ENCODE measurements at places on chromosomes 5 and 9.

GRCh38 chr9:136609160-136609475 is 53.6 kb upstream of the EGFL7 start:
- DNase-seq = no peak

DNA sequence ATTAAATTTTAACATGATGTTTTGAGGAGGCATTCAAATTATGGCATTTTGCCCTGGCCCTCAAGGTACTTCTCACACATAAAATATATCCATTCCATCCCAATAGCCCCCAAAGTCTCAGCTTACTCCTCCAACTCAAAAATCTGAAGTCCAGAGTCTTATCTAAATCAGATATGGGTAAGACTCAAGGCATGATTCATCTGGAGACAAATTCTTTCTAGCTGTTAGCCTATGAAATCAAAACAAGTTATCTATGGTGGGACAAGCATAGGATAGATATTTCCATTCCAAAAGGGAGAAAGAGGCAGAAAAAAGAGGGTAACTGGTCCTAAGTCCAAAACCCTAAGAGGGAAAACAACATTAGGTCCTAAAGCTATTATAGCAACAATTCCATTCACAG is 408.4 kb downstream of the ZNF608 start:
- DNase-seq = no peak

DNA sequence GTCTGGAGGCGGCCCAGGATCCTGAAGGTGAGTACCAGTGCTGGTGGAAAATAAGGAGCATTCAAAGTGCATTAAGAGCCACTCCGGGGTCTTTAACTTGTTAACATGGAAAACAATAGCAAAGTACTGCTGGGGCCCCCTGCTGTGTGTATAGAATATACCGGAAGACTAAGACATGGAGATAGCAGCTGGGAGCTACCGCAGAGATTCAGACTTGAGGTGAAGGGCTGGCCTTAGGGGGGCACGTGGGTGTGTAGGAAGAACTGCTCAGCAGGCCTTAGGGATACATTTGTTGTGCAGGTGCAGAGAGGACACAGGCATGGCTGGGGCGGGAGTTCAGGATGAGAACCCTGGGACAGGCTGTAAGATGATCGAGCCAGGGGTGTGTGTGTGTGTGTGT is 1.2 kb upstream of the DMRT1 start:
- no peak for DNase-seq

DNA sequence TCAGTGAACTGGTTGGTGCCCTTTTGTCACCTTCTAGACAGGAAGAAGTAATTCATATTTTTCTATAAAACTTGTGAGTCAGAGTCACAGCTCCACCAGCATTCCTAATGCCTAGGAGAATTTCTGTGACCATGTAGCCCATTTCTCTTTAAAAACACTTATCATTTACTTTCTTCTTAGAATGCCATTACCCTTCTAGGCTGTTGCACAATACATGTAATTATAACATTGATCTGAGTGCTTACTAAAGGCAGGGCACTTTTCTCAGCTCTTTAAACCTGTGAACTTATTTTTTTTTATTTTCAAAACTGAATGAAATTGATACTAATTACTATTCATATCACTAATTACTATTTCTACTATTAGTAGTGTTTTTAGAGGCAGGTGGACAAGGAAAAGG is 373.7 kb downstream of the TLE4 start:
- no peak for DNase-seq

DNA sequence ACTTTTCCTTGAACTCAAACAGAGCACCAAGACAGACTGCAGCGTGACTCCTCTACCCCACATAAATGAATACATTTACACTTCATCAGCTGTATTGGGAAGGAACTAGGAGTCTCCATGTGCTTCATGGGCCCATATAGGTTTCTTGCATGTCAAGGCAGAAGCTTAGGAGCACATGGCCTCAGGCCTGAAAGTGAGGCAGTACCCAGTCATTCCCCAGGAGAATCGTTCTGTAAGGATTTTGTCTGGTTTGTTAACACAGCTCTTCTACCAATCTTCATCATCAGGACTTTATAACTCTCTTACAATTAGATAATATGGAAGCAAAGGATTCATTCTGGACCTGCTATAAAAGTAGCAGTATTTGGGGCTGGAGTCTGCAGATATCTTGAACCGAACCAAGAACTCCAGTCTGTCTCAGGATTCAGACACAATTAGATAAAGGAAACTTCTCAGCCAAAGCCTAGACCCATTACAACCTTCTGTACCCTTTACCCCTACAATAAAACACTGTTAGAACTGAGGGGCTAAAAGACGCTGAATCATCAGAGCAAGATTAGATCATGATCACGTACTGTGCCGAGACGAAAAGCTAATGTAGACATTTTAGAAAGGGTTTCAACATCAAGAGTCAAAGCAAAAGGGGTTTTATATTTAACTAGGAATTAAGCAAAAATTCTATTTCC is 385.5 kb upstream of the SLC30A5 start:
- DNase-seq = no peak

DNA sequence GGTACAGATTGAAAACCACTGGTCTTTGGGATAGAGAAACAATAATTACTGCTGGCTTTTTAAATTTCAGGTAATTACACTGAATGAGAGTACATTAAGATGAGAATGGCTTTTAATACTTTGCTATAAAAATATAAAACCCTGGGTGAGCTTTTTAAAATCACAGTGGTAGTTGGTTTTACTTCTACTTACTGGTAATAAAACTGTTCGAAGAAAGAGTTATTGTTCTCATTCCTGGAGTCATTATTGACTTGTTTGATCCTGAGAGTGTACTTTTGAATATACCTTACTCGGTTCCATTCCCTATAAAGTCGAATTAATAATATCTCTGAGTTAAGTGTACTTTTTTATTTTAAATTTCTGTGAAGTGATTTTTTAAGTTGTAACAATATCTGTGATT is 21.5 kb downstream of the MELK start:
- no peak for DNase-seq

GRCh38 chr5:58523956-58524355 is 32.7 kb downstream of the GAPT start:
- DNase-seq = no peak

DNA sequence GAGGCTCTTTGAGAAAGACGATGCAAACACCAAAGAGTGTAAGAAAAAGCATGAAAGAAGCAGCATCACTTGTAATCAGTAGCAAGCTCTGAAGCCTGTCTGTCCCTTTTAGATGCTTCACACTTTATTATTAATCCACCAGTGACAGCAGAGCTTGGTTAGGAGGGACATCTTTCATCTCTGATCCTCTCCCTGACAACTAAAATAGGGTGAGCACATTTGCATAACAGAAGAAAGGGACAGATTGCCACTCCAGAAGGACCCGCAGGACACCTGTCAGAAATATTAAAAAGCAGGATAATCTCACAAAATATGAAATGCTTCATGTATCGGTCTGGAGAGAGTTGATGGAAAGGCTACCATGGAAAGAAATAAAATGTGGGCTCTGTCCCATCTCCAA is 71.4 kb upstream of the MAP1B start:
- DNase-seq = no peak

DNA sequence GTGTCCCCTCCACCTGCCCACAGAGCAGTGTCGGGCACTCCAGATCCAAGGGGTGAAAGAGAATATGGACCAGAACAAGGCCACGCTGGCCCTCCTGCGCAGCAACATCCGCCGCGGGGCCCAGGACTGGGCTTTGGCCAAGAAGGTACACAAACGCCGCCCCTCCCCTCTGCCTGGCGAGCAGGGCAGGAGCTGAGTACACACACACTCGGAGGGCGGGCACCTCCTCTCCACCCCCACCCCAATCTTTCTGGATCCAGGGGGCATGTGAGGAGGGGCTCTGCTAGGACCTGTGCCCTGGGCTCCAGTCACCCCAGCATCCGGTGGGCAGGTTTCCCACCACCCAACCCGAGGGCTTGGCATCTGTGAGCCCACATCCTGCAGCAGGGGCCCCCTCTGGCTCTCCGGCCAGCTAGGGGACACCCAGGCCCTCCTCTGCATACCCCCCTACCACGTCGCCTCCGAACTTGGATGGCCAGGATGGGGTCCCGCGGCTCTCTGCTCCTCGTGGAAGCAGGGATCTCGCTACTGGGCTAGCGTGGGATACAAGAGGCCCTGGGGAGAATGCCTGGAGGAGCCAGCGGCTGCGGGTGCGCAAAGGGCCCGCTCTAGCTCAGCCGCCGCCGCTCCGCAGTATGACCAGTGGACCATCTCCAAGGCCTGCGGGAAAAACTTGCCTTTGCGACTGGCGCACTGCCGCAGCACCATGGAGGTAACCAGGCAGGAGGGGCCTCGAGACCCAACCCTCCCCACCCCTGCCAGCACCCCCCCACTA is 3.1 kb downstream of the CCDC183 start:
- no peak for DNase-seq

GRCh38 chr5:42620579-42621216 is 135.9 kb upstream of the CCDC152 start:
- no peak for DNase-seq

- DNase-seq = no peak
Measured at GRCh38 chr5:170527991-170528390, 24.2 kb downstream of the KCNIP1 start.

DNA sequence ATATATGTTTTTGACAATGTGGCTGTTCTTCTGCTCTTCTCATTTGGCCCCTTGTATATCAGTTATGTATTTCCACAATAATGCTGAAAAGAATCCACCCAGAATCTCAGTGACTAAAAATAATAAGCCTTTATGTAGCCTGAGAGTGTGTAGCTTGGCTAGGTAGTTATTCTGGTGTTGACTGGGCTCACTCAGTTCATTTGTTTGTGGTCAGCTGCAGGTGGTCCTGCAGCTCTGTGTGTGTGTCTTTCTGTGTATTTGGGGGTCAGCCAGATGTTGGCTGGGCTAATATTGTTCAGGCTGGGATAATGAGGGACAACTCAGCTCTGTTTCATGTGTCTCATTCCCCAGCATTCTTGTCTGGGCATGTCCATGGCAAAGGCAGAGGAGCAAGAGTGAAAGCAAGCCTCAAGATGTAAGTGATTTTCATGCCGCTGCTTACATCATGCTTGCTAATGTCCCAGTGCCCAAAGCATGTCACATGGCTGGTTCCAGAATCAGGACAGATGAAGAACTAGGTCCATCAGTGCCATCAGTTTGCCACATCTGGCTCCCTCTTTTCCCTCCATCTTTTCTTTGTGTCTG is 162.8 kb downstream of the KCTD16 start:
- DNase-seq = no peak

- DNase-seq = no peak
Measured at GRCh38 chr5:57482671-57483106, at the start of gene ACTBL2. TSS of gene ACTBL2 (minus strand) at chr5:57482811. CDS start at chr5:57482707, 104 bp downstream.

GRCh38 chr9:129482521-129483414 is 138.1 kb downstream of the C9orf50 start:
- no peak for DNase-seq

GRCh38 chr5:14277385-14278320 is 134.5 kb downstream of the TRIO start:
- no peak for DNase-seq

- no peak for DNase-seq
Measured at GRCh38 chr9:131349522-131349880, 44.4 kb upstream of the PRRC2B start.

DNA sequence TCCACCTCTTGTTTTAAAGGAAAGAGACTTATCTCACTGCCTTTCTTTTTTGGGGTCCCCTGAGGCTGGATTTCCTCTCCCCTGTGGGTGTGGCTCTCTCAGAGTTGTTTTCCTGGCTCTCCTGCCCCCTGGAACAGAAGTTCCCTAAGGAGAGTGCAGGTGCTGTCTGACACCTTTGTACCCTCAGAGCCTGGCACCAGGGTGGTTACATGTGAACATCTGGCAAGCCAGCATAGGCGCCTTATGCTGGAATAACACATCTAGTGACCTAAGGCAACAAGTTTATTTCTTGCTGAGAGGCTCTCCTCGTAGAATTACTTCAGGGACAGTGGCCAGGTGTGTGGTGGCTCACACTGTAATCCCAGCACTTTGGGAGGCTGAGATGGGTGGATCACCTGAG is 172.9 kb upstream of the PTCH1 start:
- no peak for DNase-seq

- DNase-seq = no peak
Measured at GRCh38 chr5:108953940-108954339, 206.2 kb downstream of the FER start.

DNA sequence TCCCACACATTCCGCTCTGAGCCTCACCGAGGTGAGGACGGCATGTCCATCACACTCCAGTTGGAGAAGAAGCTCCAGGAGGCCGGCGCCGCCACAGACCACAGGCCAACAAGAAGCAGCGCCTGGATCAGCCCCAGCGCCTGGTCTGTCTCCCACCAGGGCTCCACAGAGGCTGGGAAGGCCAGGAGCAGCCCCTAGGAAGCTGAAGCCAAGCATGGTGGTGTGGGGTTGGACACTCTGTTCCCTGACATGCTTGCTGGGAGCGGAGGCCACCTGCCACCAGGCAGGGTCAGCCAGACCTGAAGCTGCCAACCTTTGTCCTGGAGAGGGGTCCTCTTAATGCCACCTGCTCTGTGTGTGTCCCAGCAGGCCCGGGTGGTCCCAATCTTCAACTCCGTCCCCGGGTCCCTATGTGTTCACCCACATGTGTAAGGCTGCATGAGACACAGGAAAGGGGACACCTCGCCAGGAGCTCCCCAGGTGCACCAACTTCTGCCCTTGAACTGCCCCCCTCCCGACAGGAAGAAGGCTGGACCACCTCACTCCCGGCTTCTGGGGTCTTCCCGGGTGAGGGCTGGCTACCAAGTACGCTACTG is 140.1 kb upstream of the PPP1R26 start:
- DNase-seq = no peak

GRCh38 chr9:36120705-36121104 is 15.8 kb upstream of the GLIPR2 start:
- DNase-seq = no peak

- peak; percentile 92 for DNase-seq
Measured at GRCh38 chr9:76458903-76459693, at the start of gene GCNT1. TSS of gene GCNT1 (plus strand) at chr9:76459182. CDS start at chr9:76502382, 43,200 bp downstream.

GRCh38 chr9:131478421-131478868 is 24.3 kb upstream of the POMT1 start:
- peak; percentile 48 for DNase-seq

DNA sequence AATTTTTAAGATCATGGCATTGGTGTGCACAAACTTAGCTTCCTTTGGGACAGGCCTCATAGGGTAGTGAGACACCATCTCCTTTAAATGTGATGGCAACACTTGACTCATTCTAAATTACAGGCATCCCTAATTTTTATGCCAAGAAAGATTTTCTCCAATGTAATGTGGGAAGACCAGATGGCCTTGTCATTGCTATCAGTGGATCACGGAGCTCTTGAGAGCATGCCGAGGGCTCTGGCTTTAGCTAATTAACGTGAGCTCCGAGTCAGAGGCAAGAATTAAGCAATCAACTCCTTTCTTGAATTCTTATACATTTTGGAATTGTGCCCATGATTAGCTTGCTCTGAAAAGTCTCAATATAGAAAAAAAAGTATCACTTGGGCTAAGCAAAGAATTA is 215.8 kb downstream of the LRRC70 start:
- no peak for DNase-seq

DNA sequence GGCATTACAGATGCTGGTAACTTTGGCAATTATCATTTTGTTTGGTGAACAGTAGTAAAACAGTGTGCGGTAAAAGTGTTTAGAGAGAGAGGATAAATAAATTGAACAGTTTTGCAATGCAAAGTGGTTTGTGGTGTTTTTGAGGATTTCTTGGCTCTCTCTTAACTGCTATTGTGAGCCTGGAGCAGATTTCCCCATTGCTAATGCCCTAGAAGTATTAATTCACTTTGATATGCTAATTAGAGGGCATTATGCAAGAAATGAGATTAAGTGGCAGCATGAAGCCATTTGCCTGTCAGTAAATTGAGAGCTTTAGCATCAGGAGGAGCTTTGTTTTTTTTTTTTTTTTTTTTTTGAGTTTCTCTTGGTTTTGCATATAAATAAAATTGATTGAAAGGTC is 8.2 kb downstream of the PBX3 start:
- DNase-seq = no peak

- peak; percentile 12 for DNase-seq
Measured at GRCh38 chr5:150671509-150672236, 10.6 kb downstream of the MYOZ3 start.

GRCh38 chr5:14405267-14405666 is 176.3 kb upstream of the OTULINL start:
- DNase-seq = no peak

Measured in stimulated activated CD4-positive, alpha-beta T cell treated with anti-CD3 and anti-CD28 coated beads, Interleukin-2, amount 100 ng/mL, for 48 hours (primary cell).